Activated CD8-positive, alpha-beta T cell treated with anti-CD3 and anti-CD28 coated beads for 36 hours (primary cell): ENCODE measurements at places on chromosomes 16 and 17. TPM values are rescaled to one million over a fixed set of nuclear protein-coding genes. Genes with fewer than 3 reads are reported as not detected.

DNA sequence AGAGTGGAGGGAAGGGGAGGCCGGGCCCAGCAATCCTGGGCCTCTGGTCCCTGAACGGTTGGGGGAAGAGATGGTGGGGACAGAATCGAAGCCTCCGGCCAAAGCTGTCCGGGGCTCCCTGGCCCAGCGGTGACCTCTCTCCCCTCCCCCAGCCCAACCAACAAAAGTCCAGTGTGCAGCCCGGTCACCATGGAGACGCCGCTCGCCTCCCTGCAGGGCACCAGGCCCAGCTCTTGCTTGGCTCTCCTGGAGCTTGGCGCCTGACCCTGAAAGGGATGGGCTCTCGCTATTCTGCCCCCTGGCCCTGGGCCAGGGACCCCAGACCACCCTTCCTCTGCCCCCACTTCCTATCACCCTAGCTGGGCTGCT is 1.3 kb downstream of the METRN start:
- DNase-seq: no peak

GRCh38 chr17:40854175-40854814 is 12.7 kb downstream of the KRT12 start:
- no peak for DNase-seq

- DNase-seq: no peak
Observed at GRCh38 chr17:8687737-8688466, 56.7 kb downstream of the CCDC42 start.

DNA sequence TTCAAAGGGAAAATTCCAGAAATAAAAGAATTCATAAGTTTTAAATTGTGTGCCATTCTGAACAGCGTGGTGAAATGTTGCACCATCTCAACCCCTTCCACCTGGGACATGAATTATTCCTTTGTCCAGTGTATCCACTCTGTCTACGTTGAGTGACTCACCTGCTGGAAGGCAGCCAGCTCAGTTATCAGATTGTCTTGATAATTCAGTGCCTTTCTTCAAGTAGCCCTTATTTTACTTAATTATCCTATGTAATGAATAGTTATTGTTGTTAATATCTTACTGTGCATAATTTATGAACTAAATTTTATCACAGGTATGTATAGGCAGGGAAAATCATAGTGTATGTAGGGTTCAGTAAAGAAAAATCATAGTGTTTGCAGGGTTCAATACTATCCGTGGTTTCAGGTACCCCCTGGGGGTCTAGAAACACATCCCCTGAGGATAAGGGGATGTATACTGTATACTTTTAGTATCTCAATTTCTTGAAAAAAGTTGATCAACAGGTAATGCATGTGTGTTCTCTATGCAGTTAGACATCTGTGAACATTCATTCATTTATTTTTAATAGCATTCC is 7.7 kb upstream of the PCTP start:
- DNase-seq: no peak

GRCh38 chr17:81294512-81295030 is 536 bp downstream of the SLC38A10 start:
- DNase-seq: peak; percentile 21

GRCh38 chr16:86495756-86496261 is 14.5 kb upstream of the FOXF1 start:
- DNase-seq: no peak

DNA sequence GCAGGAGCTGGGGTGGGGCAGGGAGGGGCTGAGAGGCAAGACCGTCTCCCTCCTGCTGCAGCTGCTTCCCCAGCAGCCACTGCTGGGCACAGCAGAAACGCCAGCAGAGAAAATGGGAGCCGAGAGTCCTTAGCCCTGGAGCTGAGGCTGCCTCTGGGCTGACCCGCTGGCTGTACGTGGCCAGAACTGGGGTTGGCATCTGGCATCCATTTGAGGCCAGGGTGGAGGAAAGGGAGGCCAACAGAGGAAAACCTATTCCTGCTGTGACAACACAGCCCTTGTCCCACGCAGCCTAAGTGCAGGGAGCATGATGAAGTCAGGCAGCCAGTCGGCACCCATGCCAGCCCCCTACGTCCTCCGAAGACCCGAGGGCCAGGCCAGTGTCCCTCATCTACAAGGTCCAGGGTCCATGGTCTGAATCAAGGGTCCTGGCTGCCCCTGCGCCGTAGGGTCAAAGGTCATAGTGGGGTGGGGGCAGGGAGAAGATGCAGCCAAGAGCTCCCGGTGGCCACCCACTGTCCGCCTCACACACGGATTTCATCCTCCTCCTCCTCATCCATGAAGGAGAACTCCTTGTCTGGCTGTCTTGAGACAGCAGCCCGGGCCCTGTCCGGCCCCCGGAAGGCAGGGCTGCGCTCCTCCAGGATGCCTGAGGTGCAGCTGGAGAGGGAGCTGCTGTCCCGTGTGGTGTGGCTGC is 23.4 kb upstream of the CPSF4L start:
- DNase-seq: no peak

DYNLRB2 gene
- total RNA-seq: not detected

SP6 gene
- 0.13 TPM for total RNA-seq

FADS6 gene
- total RNA-seq: not detected

FSCN2 gene
- not detected for total RNA-seq

CIAO2B gene
- total RNA-seq: 150 TPM

ZNF213 gene
- total RNA-seq: 7.5 TPM

TBC1D3G gene
- not detected for total RNA-seq
